ENCODE measurements at places on chromosomes 2 and 18.

- no peak for DNase-seq
Measured at GRCh38 chr2:101921319-101921952, 70.3 kb upstream of the IL1R2 start.

DNA sequence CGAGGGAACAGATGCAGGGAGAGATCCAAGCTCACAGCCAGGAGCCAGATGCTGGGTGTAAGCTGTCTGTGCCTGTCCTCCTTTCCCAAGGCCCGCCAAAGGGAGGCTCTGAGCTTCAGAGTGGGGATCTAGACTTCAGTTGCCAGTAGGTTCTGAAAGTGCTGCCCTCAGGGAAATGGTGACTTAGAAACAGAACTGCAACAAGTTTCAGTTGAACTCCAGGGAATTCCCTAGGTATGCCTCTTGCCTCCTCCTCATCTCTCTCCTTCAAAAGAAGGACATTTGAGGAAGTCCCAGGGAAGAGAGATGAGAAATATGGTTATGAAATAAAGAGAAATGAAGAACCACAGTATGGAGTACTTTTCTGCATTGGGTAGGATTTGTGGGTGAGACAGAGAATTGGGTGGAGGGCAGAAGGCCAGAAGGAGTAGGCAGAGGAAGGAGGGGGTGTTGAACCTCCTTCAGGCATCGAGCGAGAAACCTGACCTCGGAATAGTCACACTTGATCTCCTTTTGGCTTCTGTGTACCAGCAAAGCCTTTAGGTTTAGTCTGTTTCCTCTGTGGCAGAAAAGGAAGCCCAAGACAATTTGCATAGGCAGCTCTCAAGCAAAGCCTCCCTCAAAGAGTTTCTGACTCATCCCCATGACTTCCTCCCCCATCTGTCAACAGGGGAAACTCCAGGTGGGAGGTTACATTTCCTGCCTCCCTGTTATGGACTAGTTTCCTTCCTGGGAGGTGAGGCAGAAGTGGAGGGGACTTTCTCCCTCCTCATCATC, 45.7 kb downstream of the QPCT start:
- DNase-seq = no peak

DNA sequence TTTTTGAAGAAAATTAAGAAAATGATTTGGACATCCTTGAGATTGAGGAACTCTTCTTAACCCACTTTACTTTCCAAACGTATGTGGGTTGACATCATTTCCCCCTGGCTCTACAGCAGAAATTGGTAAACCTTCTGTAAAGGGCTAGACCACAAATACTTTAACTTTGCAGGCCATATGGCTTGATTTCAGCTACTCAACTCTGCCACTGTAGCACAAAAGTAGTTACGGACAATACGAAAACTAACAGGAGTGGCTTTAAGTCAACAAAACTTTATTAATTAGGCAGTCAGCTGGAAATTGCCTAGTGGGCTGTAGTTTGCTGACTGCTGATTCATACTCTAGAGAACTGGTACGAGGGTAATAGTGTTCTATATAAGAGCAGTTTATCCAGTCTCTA, 83.2 kb upstream of the DTNB start:
- DNase-seq = no peak

GRCh38 chr2:102018823-102019445, 27.2 kb downstream of the IL1R2 start:
- no peak for DNase-seq

DNA sequence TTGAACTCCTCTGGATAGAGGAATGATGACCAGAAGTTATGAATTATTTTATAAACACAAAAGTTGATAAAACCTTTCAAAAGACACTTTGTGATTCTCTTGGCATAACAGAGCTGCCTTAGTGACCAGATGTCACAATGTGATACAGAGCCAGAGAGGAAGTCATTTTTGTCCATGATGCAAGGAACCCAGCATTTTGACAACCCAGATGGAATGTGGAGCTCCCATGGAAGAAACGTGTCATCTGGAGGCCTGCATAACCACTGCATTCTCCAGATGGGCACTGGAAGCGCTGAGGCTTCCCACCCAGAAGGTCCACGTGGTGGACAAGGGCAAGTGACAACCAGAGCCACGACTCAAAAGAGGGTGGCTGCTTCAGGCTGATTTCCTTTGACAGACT, 30.1 kb downstream of the HRH4 start:
- DNase-seq = no peak

GRCh38 chr2:127566576-127566975, 31.1 kb downstream of the MYO7B start:
- DNase-seq = no peak

DNA sequence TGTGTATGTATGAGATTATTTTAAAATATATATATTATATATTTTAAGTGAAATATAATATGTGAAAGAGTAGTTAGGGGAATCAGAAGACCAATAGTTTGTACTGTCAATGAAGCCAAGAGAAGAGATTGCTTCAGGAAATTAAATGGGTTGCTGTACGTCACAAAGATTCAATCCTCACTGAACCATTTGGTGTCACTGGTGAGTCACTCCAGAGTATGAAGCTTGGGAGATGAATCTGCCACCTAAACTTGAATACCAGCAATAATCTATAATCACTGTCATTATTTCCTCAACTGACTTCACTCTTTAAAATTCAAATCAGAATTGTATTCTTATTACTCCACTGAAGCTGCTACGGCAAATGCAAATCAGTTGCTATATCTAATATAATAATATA, 41.9 kb upstream of the SCN9A start:
- DNase-seq = no peak

DNA sequence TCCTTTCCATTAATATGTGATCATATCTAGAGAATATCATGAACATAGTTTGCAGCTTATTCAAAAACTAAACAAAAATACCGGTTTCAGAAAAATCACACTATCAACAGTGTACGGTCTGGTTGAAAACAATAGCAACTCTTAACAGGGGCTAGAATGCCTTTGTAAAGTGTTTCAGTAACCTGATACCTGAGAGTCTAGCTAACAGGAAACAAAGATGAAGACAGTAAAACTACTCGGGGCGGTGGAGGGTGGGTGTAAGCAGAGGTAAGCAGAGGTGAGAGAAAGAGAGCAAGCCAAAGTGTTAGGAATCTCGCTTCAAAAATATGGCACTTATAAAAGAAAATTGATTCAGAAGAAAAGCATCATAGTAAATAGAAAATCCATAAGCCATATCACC, 109.0 kb upstream of the RGPD4 start:
- DNase-seq = peak; percentile 79

DNA sequence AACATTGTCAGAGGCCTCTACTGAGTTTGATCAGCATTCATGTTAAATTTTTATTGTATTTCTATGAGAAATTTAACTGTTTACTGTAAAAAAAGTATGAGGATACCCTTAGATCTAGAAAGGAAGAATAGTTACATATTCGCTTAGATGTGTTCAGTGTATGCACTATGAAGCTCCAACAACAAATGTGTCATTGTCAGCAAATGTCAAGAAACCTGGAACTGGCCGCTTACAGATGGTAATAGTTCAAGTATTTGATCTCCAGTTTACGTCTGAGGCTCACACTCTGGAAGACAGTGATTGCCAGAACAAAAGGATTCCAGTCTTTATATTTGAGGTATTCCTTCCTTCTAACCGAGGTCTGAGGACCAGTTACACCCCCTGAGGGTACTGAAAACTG, 921.2 kb upstream of the LRRTM1 start:
- DNase-seq = no peak

DNA sequence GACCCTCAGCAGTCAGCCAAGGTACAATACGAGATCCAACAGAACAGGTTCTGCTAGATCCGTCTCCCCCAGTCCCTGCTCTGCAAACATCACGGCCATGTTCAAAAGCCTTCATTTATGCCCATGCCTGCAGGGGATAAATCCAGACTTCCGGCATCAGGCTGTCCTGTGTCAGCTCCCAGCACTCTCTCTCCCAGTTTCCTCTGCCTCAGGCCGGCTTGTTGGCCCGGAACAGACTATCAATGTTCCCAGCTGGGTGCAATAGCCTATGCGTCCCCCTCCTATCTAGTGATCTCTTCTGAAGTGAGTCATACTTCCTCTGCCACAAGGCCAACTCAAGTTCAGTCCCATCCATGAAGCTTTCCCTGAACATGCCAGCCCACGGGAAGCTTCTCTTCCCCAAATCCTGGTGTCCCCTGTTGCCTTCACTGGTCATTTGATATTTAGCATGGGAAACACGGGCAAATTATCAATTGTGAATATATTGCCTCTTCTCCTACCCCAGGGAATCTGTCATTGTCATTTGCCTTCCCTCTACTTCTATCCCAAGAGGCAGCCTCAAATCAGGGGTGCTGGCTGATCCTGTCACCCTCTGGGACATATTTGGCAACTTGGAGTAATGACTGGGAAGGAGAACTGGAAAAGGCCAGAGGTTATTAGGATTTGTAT, 51.1 kb downstream of the CAPN13 start:
- no peak for DNase-seq
